ENCODE measurements at places on chromosomes 16 and 17.

GRCh38 chr16:10896723-10897122, 19.7 kb downstream of the CIITA start:
- DNase-seq = no peak

DNA sequence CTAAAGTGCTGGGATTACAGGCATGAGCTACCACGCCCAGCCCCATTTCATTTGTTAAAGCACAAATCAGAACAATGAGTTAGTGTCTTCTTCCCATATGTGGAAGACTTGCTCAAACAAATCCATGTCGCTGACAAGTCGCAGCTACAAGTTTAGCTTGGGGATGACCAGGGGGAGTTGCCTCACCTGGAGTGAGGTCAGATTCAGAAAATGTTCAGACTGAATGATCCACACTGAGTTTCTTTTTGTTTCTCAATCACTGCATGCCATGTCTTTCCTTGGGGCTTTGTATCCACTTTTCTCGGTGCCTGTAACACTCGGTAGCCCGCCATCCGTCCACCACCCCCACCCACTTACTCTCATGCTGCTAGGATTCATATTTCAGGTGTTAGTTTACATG, 437.3 kb upstream of the DYNLRB2 start:
- DNase-seq = no peak

DNA sequence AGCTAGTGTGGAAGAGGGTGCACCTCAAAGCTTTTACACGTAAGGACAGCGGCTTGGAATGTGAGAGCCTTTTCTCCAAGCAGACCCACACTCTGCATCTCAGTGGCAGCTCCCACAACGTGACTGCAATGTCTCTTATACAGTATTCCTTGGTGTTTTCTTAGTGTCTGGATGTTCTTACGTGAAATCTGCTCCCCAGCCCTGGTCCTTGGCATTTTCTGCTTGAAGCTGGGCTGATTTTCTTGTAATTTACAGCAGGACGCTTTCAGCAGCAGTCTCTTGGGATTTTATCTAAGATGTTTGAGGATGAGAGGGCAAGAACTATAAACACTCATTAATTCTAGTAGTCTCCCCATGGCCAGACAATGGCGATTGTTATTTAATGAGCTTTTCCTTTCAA, 12.1 kb upstream of the POLR3E start:
- DNase-seq = no peak

GRCh38 chr17:62821189-62822079, 13.3 kb upstream of the MARCHF10 start:
- no peak for DNase-seq

GRCh38 chr17:79006046-79006445, 3.5 kb downstream of the CANT1 start:
- DNase-seq = no peak

DNA sequence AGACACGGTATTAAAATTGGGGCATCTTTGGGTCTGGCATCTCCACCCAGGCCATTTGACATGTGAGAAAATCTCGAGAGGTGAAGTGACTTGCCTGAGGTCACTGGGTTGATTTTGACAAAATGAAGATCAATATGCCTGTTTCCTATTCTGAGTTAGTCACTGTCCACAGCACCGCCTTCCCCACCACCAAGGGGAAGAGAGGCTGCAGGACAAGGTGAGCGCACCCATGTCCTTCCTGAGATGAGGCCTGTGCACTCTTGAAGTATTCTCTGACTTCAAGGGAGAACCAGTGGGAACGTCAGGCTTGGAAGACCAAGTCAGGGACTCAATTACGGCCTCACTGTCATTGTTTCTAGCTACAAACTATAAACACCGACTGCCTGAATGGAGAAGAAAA, 49.9 kb upstream of the WSB1 start:
- no peak for DNase-seq

DNA sequence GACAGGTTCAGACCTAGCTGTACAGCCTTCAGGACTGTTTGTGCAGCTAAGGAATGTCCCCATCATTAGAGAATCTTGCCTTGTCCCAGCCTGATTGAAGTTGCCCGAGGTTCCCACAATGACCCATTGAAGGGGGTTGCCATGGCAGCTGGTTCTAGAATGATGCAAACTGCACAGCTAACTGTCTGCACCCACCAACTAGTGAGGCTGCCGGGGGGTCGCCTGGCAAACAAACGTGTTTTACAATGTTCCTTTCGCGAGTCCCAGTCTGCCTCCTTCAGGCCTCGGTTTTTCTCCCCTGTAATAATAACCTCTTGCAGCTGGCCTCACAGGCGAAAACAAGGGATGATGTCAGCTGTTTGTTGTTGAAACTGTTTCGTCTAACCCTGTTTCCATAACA, 5.5 kb downstream of the C16orf96 start:
- no peak for DNase-seq

GRCh38 chr16:87358250-87358649, 25.3 kb downstream of the FBXO31 start:
- peak; percentile 93 for DNase-seq

DNA sequence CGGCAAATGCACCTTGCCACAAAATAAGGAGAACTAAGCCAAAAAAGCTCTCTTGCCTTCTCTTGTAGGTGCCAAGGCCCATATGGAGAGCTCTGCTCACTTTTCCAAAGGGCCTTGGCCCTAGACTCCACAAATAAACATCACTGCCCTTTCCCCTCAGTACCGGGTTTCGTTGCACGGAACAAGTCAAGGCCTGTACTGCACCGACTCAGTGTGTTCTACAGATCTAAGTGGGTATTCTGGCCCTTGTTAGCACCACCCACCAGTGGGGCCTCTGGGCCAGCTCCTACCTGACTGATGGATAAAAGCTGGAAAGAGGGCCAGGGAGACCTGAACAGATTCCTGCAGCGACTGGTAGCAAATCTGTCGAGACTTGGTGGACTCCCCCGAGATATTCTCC, 43.7 kb upstream of the GSG1L start:
- no peak for DNase-seq

DNA sequence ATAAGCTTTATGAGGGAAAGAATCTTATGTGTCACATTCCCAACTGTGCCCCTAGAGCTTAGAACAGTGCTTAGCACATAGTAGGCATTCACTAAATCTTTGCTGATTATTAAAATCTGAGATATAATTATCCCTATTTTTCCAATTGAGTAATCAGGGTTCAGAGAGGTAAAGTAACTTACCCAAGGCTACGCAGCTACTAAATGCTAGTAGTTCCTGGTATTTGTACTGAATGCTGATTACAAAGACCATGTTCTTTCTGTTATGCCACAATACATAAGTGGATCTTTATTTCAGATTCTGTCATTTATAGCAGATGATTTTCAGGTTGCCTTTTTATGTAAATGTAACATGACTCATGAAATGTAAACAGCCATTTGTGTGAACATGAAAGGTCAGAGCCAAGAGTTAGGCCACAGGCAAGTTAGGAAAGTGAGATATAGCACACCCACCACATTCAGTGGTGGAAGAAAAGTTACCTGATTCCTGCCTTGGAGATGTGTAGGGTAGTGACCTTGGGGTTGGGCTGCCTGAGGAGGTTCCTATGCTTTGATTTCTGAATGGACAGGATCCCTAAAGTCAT, 77.2 kb downstream of the FTO start:
- no peak for DNase-seq

DNA sequence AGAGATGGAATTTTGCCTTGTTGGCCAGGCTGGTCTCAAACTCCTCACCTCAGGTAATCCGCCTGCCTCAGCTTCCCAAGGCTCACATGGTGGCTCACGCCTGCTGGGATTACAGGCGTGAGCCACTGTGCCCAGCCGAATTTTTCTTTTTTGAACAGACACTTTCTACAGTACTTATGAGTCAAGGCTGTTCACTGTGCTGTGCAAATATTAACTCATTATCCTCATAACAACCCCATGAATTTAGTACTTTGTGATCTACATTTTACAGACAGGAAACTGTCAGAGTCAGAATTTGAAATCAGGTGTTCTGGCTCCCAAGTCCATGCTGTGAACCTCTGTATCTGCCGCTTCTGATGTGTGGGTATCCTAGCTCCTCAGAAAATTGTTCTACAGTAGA, 25.7 kb upstream of the RASL10B start:
- no peak for DNase-seq

DNA sequence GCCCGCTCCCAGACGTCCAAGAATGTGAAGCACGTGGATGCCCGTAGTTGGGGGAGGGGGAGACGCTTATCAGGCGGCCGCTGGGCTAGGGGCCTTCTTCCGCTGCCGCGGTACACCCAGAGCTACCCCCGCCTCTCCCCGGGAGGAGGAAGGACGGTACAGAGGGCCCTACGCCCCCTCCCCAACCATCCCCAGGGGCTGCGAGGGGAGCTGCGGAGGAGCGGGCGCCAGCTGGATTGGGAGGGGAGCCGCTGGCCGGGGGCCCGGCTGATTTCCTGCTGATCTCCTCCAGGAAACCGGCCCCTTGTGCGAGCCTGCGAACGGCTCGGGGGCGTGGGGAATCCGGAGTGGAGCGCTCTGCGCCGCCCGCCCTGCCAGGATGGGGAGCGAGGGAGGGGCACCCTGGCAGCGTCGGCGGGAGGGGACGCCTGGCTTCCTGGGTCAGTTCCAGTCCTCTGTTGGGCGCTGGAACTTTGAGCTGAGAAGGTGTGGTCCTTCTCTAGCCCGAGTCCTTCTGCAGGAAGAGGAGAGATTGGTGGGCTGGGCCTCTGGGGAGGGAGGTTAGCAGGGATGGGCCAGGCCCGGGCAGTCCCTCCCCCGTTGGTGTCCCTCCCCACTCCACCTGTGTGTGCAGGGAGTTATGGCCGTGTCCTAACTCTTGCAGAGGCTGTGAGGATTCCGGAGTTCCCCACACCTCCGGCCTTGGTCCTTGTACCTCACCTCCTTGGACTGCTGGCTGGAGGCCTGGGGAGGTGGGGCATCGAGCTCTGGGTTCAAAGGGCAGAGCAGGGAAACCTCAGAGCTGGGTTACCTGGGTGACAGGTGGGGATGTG, 19.2 kb downstream of the GJD3 start:
- DNase-seq = no peak

DNA sequence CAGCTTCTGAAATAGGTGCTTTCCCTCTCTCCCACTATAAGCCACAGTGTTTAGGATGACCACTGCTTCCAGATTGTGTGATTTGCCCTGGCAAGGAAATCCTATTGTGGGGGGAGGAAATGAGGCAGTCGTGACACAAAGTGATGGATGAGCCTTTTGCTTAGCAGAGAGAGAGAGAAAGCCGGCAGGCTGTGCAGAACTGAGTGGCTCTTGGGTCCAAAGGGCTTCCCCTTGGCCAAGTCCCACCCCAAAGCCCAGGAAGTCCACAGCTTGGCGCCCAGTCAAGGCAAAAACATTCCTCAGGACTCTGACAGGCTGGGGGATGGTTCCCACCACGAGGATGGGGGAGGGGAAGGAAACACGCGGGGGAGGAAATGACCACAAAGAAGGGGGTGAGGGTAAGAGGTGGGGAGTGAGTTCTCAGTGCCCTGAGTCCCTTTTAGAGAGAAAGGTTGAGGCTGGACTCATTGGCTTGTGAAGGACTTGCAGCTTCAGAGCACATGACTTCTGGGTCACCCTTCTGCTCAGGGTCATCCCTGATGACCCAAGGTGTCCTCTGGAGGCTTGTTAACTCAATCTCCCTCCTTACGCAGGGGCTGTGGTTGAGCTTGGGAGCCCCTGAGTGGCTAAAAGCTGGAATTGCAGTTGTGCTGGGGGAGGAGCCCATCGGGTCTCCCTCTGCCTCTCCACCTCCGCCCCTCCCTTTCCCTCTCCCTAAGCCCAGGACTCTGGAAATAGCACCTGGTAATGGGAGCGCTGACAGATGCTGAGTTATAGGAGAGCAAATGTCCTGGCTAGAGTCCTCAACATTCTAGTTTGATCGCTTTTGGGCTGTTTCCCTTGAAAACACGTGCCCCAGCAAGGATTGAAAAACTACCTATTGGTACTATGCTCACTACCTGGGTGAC, 10.3 kb upstream of the MSL1 start:
- DNase-seq = no peak

DNA sequence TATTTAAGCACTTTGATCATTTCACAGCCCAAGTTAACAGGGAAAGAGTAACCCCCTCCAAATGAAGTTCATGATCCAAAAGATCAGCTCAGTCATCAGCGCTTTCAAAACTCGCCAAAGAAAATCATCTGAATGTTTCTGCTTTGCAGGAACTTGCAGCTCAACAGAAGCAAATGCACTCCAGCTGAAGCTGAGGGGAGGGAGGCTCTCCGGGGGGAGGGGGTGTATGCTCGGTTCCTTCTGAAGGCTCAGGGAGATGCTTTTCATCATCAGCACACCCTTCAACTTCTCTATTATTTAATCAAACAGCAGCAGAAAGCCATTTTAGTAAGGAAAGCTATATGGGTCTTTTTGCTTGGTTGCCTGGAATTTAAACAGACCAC, 24.4 kb upstream of the ERN1 start:
- DNase-seq = no peak

Measured in cerebellar nuclear complex (tissue), 1 donor.